ENCODE measurements at places on chromosomes 4 and X. TPM values are rescaled to one million over a fixed set of nuclear protein-coding genes. Genes with fewer than 3 reads are reported as not detected.

GRCh38 chr4:35315419-35315818, 928.9 kb downstream of the ARAP2 start:
- no peak for DNase-seq

DNA sequence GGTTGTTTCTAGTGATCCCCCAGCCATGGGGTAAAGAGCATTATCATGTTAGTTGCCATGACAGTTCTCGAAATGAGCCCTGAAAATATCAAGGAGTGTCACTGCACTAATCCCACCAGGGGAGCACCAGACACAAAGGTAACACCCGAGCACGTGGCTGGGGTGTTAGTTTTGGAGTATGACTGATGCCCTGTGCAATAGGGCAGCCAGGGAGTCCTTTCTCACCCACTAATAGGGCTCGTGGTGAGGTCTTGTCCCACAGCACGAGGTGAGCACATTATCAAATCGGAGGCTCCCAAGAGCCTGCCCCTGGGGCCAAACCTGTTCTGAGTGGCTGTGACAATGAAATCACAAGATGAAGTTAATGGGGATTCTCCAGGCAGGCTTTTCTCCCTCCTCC, 9.6 kb downstream of the MAMLD1 start:
- no peak for DNase-seq

GRCh38 chrX:49754233-49754857, 58.6 kb upstream of the PAGE1 start:
- peak; percentile 43 for DNase-seq

DNA sequence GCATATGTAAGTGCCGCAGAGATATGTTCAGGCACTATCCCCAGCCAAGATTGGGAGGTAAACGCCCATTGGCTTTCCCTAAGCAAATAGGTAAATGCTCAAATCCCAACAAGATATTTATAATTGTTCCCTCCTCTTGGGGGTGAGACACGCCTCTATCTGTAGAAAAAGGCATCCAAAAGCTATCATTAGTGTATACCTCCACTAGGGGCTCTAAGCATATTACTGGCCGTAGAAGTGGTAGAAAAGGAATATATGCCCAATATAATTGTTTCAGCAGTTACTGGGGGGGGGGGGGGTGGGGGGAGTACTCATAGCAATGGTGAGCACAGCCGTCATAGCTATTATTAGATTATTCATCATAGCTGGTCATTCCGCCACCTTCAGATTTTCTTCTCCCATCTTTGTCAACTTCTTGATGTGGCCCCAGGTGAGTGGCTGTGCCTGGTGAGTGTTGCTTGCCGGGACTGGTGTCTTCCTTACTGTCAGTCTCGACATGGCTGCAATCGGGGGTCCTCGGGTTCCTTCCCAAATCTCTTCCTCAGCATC, 53.3 kb upstream of the WDR1 start:
- DNase-seq = no peak

- no peak for DNase-seq
These were observed 18.4 kb upstream of the SLC6A14 start for GRCh38 chrX:116417968-116418367.

DNA sequence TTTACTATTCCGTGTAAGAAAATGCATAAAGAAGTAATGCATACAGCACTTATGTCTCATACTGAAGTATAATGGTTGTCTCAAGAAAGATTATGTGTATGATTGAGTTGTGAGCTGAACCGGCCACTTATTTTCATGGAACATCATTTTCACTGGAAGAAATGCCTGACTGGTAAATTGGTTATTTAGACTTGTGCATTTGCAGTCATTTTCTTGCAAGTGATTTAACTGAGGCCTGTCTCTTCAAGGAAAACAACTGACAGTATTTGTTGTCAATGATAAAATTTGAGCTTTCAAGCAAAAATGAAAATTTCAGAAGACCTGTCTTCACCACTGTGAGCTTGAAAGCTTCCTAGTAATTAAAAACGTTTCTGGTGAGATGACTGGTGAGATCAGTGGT, 62.7 kb upstream of the RPS6KA3 start:
- DNase-seq = no peak

DNA sequence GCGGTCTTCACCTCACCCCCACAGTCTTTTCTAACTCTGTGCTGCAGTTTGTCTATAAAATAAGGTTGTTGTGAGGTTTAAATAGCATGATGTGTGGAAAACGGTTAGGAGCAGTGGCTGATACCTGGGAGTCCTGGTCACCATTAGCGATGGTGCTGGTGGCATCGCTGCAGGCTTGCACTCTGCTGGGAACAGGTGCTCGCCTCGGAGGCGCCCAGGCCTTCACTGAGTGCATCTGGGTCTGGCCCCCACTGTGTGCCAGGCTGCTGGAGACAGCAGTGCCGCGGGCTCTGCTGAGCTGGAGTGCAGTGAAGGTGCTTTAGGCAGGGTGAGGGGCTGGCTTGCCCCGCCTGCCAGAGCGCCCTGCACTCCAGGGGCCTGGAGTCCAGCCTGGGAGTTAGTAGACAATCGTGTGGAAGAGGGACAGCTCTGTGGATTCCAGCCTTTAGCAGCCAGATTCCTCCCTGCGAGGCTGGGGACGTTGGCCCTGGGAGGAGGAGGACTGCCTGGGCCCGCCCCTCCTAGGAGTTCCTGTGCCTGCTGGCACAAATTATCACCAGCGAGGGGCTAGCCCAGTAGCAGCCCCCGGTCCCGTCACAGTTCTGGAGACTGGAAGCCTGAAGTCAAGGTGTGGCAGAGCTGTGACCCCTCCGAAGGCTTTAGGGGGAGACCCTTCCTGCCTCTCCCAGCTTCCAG, 7.3 kb downstream of the RGS12 start:
- DNase-seq = no peak

Gene SH3RF1
- 0.14 TPM for total RNA-seq

Gene PDZD4
- 0.80 TPM for total RNA-seq

Gene FOXR2
- not detected for total RNA-seq

All from activated naive CD8-positive, alpha-beta T cell treated with anti-CD3 and anti-CD28 coated beads, Interleukin-2, amount 10 ng/mL, durations not matched to agents 7 days and 5 days (primary cell).